Ovary (tissue), 10 donors: ENCODE measurements at places on chromosomes 2 and 18. TPM values are rescaled to one million over a fixed set of nuclear protein-coding genes. Genes with fewer than 3 reads are reported as not detected.

DNA sequence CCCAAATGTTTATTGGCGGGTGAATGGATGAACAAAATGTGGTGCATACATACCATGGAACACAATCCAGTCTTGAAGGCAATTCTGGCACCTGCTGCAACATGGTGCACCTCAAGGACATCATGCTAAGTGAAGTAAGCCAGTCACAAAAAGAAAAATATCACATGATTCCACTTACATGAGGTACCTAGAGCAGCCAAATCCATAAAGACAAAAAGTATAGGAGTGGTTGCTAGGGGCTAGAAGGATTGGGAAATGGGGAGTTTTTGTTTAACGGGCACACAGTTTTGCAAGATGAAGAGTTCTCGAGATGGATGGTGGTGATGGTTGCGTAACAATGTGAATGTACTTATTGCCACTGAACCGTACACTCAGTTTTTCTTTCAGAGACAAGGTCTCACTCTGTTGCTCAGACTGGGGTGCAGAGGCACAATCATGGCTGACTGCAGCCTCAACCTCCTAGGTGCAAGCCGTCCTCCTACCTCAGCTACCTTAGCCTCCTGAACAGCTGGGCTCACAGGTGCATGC is 90.9 kb upstream of the CERS6 start:
- no peaks in the 10 kb centered on the region for H3K27me3 ChIP-seq
- DNase-seq: no peak
- H3K36me3 ChIP-seq: no peaks in the 10 kb centered on the region
- no peaks in the 10 kb centered on the region for H3K4me1 ChIP-seq
- no peak overlapping the region for H3K4me3 ChIP-seq
- H3K27ac ChIP-seq: no peak overlapping the region

- no peaks in the 10 kb centered on the region for H3K4me1 ChIP-seq
- no peak for DNase-seq
- no peaks in the 10 kb centered on the region for H3K27me3 ChIP-seq
- H3K4me3 ChIP-seq: no peak overlapping the region
- H3K36me3 ChIP-seq: no peaks in the 10 kb centered on the region
Measured at GRCh38 chr2:144642131-144642530, 122.2 kb upstream of the ZEB2 start.

GRCh38 chr2:119645173-119645855 is 33.7 kb upstream of the TMEM177 start:
- no peak for DNase-seq
- no peaks in the 10 kb centered on the region for H3K36me3 ChIP-seq
- H3K27me3 ChIP-seq: no peaks in the 10 kb centered on the region
- no peak overlapping the region for H3K4me3 ChIP-seq

GRCh38 chr2:160408959-160409291 is 84.7 kb downstream of the RBMS1 start:
- H3K4me3 ChIP-seq: no peak overlapping the region
- H3K27ac ChIP-seq: peak overlapping the region; percentile 64
- H3K27me3 ChIP-seq: no peaks in the 10 kb centered on the region
- peaks cover 16% of the 10 kb centered on the region for H3K4me1 ChIP-seq
- H3K36me3 ChIP-seq: no peaks in the 10 kb centered on the region

- no peak overlapping the region for H3K27ac ChIP-seq
- H3K27me3 ChIP-seq: no peaks in the 10 kb centered on the region
- H3K36me3 ChIP-seq: no peaks in the 10 kb centered on the region
- DNase-seq: no peak
- no peak overlapping the region for H3K4me3 ChIP-seq
Measured at GRCh38 chr2:86292571-86293515, 44.6 kb downstream of the REEP1 start.

GRCh38 chr2:100529900-100530299 is 32.9 kb upstream of the PDCL3 start:
- no peaks in the 10 kb centered on the region for H3K27me3 ChIP-seq
- no peak overlapping the region for H3K4me3 ChIP-seq
- H3K4me1 ChIP-seq: no peaks in the 10 kb centered on the region
- H3K36me3 ChIP-seq: no peaks in the 10 kb centered on the region
- no peak for DNase-seq
- no peak overlapping the region for H3K27ac ChIP-seq

DNA sequence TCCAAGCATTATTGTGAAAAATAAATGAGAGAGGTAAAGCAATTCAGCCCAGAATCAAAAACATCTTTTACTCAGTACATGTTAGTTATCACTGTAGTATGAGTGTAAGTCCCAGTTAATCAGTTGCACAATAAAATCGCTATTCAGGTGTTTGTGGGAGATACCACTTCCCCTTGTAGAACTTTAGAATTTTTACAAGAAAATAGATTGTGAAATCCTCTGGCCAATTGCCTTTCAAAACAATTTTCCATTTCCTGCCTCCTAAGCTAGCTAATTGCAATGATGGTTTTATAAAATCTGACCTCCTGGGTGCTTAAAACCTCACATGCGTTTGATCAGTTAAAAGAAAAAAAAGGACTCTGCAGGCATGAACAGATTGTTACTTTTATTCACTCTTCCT is 332.5 kb downstream of the PID1 start:
- H3K27ac ChIP-seq: no peak overlapping the region
- no peaks in the 10 kb centered on the region for H3K27me3 ChIP-seq
- H3K4me3 ChIP-seq: no peak overlapping the region

GRCh38 chr2:212752730-212753351 is 214.2 kb upstream of the ERBB4 start:
- no peaks in the 10 kb centered on the region for H3K4me1 ChIP-seq
- H3K27ac ChIP-seq: no peak overlapping the region
- no peak for DNase-seq
- no peaks in the 10 kb centered on the region for H3K27me3 ChIP-seq
- H3K4me3 ChIP-seq: no peak overlapping the region

SLC14A1 gene
- total RNA-seq: 0.50 TPM

ANKRD30BL gene
- not detected for total RNA-seq

NOL4 gene
- total RNA-seq: not detected

SERPINB10 gene
- not detected for total RNA-seq

C2orf72 gene
- not detected for total RNA-seq

KRTCAP3 gene
- 34.5 TPM for total RNA-seq

CROCC2 gene
- 1.4 TPM for total RNA-seq

CHRND gene
- not detected for total RNA-seq

REEP1 gene
- 0.72 TPM for total RNA-seq

DSG4 gene
- total RNA-seq: not detected
